Stimulated activated CD4-positive, alpha-beta T cell treated with anti-CD3 and anti-CD28 coated beads, Interleukin-12 subunit alpha, Interleukin-12 subunit beta, amount 100 ng/mL, for 24 hours (primary cell): ENCODE measurements at places on chromosomes 12 and 14.

DNA sequence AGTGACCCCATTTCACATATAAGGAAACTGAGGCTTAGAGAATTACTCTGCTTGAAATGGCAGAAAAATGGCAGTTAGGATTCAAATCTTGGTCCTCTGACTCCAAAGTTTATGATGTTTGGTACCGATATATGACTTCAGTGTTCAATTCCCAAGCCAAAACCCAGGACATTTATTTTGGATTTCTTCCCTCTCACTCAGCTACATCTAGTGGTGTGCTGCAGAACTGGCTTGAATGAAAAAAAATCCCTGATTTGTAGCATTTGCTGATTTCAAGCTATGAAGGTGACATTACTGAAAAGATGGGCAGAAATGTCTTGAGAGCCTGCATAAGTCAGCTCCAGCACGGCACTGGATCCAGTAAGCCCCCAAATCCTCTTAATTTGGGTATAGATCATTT lies 106.4 kb downstream of the EFCAB11 start:
- no peak for DNase-seq

- no peak for DNase-seq
These were observed 28.8 kb upstream of the CLMN start for GRCh38 chr14:95348395-95349080.

DNA sequence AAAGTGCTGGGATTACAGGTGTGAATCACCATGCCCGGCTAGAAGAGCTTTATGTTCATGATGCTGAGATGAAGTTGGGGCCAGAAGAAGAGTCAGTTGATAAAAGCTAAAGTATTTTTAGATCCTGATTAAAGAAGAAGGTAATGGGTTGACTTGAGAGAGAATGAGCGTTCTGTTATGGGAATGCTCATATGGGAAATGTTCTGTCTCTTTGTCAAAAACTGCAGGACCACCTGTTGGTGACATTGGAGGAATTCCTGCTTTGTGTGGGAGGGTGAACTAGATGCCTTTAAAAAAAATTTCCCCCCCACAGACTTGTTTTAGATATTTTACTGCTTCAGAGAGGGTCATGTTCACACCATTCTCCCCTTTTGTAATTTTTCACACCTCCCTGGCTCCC lies 6.7 kb downstream of the WDR20 start:
- DNase-seq: no peak

DNA sequence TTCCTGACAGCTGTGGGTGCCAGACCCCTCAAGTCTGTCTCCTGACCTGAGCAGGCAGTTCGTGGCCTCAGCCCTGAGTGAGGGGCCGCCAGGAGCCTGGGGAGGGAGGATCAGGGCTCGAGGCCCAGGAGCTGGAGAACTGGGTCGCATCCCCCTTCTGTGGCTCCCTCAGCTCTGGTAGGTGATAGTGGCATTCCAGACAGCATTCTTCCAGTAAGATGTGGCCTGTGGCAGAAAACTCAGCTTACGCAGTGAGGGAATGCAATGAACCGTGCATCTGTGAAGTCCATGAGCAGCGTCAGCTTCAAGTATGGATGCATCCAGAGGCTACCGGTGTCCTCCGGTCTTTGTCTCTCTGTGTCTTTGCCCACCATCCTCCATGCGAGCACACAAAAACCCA lies 28.4 kb upstream of the FBRSL1 start:
- no peak for DNase-seq

DNA sequence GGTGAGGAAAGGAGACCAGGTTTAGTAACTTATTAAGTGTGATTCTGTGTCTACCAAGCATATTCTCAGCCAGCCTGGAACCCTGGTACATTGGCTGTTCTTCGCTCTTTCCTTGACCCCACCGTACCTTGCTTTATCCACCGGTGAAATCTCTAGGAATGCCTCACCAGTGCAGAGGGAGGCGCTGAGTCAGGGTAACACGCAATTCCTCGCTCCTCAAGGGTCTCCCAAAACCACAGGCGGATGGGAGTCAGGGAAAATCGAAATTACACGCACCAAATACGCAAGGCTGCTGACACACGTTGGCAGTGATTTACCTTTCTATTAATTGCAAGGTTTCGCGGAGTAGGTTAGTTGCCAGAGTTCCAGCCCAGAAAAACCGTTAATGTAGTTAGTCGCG lies 845 bp downstream of the L3HYPDH start:
- DNase-seq: no peak

DNA sequence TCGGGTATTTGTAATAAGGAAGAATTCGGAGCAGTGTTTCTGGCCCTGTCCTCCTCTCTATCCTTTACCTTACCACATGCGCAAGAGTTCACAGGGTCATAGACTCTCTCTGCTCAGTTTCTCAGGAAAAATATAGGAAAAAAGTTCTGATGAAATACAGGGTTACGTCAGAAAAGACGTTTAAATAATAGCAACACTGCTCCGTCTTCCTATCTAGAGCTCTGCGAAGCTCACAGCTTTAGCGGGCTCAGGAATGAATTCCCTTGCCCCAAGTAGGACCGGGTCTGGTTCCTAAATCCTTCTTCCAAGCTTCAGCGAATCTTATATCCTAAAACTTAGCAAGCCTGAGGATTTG lies 365 bp downstream of the CCDC59 start:
- DNase-seq: no peak

- no peak for DNase-seq
These were observed 15.7 kb upstream of the FAM222A start for GRCh38 chr12:109697877-109698468.

DNA sequence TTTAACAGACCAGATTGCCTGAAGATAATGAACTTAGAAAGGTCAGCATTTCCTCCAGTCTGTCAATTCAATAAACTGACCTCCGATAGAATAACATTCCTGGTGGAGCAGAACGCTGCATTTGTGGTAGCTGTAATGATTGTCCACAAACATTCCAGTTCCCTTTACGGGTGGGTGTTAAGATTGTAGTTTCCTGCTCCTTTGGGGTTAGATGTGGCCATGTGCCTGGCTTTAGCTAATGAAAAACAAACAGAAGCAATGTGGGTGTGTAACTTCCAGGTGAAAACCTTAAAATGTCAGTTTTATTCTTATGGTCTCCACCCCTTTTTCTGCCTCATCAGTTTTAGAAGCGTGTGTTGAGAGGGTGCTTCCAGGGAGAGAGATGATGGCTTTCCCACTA lies 217.3 kb upstream of the CRY1 start:
- no peak for DNase-seq

DNA sequence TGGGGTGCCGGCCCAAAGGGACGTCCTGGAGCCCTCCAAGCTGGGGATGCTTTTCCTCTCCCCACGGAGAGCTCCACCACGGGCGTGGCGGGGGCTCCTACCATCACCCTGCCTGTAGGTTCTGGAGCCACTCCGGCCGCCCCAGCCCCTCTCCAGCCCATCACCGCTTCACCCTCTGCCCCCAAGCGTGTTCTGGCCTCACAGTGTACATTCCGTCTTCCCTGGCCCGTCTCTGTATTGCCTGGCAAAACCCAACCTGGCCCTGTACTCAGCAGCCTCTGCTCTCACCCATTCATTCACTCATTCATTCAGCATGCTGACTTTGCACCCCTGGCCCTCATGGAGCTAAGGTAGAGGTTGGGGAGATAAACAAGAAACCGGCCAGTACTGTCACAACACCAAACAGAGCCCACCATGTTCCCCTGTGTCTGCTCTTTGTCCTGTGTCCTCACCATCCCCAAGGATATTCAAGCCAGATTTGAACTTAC lies 20.3 kb downstream of the SLC25A29 start:
- no peak for DNase-seq

DNA sequence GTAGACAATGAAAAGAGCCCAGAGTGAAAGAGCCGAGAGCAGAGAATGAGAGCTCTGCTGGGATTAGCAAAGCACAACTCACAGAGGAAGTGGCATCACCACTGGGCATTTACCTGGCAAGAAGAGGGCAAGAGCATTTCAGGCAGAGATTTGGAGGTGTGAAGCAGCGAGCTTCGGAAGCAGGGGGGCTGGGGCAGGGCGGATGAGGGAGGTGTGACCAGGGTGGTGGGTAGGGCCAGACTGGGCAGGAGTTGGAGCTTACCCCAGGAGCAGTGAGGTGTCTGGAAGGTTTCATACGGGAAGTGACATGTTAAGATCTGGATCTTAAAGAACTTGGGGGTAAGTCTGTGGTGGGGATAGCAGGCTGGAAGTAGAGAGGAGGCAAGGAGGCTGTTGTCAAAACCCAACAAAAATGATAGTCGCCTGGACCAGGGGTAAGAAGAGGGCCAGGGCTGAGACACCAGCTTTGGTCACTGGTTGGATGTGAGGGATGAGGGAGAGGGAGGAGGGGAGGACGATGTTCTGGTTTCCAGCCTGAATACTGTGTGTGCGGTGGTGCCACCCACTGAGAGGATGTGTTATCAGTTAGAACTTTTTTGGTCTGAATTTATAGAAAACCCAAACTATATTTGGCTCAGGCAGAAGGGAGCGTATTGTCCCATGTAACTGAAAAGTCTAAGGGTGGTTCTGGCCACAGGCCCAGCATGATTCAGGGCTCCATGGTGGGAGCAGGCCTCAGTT lies 5.2 kb downstream of the SMIM41 start:
- no peak for DNase-seq

GRCh38 chr14:39841088-39841487 lies 408.9 kb upstream of the FBXO33 start:
- DNase-seq: no peak

- DNase-seq: no peak
These were observed 109.4 kb downstream of the TMEM30B start for GRCh38 chr14:61171727-61172126.

DNA sequence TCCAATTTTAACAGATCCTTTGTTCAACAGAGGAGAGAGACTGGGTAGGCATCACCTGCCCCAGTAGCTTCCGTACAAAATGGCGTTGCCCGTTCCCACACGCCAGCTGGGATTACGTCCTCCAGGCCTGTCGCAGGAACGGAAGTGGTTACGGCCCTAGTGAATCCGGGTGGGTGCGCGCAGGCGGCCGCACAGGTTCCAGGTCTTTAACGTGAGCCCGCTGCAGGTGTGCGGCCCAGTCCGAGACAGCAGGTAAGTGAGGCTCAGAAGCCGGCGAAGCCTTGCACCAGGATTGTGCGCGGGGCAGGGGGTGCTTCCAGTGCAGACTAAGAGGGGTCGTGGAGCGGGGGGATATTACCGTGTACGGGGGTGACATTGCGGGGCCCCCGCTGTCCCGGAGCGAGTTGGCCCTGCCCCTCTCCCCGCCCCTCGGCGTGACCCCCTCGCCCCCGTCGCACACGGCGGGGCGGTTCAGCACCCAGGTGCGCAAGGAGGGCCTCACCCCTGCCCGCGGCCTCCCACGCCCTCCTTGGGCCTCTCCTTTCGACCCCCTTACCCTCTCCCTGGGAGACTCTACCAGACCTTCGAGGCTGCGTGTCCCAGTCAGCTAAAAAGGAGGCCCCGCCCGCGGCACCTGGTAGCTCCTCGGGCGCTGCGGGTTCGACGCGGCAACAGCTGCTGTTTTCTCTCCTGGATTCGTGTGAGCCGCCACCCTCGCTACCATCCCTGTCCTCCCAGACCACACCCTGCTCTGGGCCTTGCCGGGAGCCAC lies at the start of gene EXD2:
Gene EXD2 (plus strand): TSS at position 159 of the 772 bp plus-strand sequence. CDS start 17,973 bp downstream, outside the sequence.
- peak; percentile 71 for DNase-seq

- DNase-seq: no peak
These were observed 547.1 kb downstream of the CCER1 start for GRCh38 chr12:90407841-90408240.

- DNase-seq: no peak
These were observed 65.8 kb downstream of the EEA1 start for GRCh38 chr12:92863251-92863650.

DNA sequence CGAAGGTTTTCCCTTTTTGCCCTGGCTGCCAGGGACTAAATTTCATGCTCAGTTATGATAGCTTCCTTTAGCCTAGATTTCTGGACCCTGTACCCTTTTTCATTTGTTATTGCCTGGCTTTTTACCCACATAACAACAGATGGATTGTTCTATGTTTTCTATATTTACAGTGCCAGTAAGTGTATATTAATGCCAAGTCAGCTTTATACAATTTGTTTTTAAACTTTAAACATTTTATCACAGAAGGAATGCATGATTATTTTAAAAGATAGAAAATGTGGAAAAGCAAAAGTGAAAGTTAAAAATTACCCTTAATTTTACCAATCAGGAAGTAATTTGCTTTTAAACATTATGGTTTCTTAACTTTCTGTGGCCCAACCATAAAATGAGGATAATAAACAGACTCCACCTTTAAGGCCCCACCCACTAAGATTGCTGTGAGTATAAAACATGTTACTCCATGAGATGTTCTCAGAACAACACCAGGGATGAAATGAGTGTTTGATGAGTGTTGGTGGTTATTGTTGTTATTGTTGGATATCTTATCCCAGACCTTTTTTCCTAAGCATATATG lies 496.8 kb downstream of the EGLN3 start:
- DNase-seq: no peak

- no peak for DNase-seq
These were observed 675.0 kb downstream of the TMEM121 start for GRCh38 chr14:106201376-106201775.

- no peak for DNase-seq
These were observed 95.8 kb downstream of the LGMN start for GRCh38 chr14:92652413-92653151.

DNA sequence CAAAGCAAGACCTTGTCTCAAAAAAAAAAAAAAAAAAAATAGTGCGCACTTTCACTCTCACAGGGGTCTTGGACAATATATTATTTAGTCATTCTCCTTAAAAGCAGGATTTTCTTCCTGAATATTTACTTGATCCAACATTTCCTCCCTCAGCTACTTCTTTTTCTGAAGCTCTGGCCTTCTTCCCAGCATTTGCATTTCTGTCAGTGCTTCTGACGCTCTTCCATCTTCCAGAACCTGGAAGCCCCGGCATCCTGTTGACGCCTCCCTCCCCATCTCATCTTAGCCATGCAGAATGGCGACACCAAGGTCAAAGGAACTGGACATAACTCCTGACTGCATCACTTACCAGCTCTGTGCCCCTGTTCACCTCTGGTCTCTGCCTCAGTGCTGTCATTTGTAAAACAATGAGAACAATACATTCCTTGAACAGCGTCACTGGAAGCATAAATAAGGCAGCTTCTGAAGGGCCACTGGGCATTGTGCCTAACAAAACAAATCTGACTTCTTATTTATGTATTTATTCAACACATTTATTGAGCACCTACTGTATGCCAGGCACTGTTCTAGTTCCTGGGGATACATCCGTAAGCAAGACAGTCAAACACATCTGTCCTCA lies 90.9 kb upstream of the MDM1 start:
- DNase-seq: no peak

GRCh38 chr12:113422030-113422885 lies at the start of gene SDSL:
SDSL (plus strand) TSS chr12:113422380; CDS start chr12:113427983, 5,603 bp downstream.
- peak; percentile 20 for DNase-seq

DNA sequence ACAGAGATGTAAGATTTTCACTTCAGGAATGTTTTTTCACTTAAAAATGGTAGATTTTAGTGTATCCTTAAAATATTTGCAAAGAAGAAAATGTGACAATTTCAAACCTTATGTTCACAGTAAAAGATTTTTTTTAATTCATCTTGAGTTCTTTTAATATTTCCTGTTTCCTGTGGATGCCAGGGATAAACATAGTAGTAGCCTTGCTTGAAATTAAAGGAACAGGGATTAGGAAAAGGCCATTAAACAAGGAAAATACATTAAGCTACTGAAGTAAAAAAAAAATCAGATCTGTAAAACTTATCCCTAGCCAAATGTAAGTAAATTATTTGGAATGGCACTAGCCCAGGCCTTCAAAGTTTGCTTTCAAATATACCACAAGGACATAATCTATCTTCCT lies 138.1 kb upstream of the AEBP2 start:
- DNase-seq: no peak
